T1000 (cell line): ENCODE measurements at places on chromosomes 5 and 9.
A peak's percentile ranks its signal among the peaks of the same experiment; 100 is the strongest.

- DNase-seq = no peak
Measured at GRCh38 chr5:65364907-65365306, 116.8 kb downstream of the ADAMTS6 start.

DNA sequence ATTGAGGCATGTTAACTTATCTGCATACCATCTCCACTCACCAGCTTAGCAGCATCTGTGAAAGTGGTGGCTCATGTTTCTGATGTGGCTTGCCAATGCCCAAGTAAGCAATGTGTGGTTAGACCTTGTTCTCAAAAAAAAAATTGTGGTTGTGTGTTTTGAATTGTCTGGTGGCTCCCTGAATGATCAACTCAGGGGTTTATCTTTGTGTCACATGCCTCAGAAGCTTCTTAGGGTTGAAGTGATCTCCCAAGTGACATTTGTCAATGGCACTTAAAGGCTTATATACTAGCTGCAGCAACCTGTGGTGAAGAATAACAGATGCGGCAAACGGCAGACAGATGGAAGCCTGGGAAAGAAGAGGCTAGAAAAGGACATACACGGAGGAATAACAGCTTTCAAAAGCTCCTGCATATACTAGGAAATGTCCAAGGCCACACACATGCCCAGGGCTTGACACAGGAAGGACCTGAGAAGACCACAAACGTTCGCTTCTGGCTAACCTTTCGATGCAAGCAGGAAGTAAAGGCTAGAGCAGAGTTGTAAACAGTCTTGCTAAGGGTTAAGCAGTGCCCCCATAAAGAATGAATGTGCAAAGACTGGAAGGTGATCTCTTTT is 42.2 kb upstream of the FSD1L start:
- DNase-seq = no peak

- no peak for DNase-seq
Measured at GRCh38 chr5:65803699-65804391, 81.8 kb downstream of the NLN start.

DNA sequence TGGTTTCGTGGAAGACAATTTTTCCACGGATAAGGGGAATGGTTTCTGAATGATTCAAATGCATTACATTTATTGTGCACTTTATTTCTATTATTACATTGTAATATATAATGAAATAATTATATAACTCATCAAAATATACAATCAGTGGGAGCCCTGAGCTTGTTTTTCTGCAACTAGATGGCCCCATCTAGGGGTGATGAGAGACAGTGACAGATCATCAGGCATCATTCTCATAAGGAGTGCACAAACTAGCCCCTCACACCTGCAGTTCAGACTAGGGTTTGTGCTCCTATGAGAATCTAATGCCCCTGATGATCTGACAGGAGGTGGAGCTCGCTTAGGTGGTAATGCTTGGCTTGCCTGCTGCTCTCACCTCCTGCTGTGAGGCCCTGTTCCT is 6.4 kb downstream of the ISCA1 start:
- DNase-seq = no peak

- no peak for DNase-seq
Measured at GRCh38 chr9:134399435-134400056, 73.3 kb downstream of the RXRA start.

DNA sequence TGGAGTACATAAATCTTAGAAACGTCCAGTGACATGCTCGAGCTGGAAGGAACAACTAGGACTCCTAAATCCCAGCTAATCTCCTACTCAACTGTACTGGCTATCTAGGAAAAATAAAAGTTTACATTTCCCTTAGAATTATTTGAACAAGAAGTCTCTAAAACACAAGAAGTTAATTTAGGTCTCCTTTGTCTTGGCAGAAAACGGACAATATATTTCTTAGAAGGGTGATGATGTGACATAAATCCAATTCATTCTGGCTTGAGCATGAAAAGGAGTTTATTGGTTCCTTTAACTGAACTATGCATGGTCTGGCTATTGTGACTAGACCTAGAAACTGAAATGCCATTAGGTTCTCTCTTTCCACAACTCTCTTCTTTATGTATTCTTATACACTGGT is 1242.2 kb upstream of the DMAC1 start:
- no peak for DNase-seq

DNA sequence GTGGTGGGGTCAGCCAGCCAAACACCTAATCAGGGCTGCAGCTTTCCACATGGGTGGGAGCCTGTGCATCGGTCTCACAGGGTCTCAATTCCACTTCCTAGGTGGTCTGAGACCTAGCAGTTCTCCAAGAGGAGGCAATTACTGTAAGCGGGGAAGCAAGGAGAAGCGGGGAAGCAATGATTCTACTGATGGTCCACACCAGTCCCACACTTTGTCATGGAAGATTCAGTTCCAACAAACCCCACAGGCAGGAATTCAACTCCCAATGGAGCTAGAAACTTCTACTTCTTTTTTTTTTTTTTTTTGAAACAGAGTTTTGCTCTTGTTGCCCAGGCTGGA is 158.7 kb upstream of the RAI14 start:
- DNase-seq = no peak

DNA sequence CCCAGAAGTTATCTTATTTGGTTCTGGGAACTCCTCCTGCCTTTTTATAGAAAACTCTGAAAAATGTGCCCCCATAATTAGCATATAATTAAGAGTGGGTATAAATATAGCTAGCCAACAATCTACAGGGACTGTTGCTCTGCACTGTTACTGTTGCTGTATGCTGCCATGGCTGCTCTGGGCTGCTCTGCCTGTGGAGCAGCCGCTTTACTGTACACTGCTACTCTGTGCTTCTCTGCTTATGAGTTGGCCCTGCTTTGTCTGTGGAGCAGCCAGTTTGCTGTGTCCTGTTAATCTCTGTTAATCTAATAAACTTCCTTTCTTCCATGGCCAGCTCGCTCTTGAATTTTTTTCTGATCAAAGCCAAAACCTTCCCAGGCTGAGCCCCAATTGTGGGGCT is 2244.0 kb upstream of the ACO1 start:
- DNase-seq = no peak

DNA sequence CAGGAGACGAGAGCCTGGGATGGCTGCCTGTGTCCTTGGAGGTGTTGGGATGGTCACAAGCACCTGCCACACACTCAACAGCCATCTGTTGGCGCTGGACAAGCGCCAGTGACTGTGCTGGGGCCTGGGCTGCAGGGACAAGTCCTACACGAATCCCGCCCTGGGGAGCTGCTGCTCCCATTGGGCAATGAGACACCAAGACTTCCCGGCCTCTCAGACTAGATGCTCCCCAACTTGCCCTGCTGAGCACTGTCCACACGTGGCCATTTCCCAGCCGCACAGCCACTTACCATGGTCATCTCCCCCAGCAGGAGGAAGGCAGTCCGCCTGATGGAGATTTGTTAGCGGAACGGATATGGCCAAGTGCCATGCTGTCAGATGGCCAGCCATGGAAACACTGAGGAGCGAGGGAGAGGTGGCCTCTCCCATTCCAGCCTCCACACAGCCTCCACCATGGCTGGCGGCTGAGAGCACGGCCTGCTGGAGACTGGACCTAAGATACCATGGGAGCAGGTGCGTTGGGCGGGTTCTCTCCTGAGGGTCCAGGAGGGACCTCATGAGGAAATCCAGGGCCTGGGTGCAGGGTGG is 43.9 kb downstream of the PRRT1B start:
- DNase-seq = no peak

DNA sequence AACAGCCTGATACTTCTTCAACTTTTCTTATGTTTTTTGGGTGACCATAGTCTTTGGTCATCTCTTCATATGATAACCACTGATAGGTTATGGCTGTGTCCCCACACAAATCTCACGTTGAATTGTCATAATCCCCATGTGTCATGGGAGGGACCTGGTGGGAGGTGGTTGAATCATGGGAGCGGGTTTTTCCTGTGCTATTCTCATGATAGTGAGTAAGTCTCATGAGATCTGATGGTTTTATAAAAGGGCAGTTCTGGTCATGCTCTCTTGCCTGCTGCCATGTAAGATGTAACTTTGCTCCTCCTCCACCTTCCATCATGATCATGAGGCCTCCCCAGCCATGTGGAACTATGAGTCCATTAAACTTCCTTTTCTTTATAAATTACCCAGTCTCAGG is 8.7 kb downstream of the RHOBTB3 start:
- no peak for DNase-seq

DNA sequence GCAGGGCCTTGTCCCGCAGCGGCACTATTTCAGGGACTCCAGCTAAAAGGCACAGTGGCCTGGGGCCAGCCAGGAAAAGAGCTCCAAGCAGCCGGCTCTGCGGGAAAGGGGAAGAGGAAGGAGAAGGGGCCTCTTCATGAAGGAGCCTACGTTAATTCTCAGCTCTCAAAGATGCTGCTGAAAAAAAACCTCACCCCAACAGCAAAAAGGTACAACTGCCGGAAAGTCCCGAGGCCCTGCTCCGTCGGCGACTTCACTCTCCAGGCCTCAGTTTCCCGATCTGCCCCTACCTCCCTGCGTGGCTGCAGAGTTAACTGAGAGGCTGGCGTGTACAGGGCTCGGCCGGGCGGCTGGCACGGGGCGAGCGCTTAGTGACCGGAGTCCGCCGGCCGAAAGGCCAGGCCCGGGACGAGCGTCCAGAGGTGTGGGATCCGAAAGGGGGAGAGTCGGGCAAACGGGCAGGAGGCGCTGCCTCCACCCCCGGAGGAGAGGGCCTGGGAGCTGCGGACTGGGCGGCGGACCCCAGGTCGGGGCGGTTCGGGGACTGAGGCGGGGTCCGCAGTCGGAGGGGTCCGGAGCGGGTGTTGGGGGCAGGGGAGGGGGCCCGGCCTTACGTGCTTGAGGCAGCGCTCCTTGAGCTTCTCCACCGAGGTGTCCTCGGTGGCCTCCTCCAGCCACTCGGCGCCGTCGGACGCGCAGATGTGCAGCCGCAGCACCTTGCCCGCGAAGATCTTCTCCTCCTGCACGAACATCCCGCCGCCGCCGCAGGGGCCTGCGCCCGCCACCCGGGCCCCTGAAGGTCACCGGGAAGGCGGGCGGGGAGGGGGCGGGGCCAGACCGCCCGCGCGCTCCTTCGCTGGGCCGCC is 529 bp downstream of the UBAC1 start:
- DNase-seq = no peak

DNA sequence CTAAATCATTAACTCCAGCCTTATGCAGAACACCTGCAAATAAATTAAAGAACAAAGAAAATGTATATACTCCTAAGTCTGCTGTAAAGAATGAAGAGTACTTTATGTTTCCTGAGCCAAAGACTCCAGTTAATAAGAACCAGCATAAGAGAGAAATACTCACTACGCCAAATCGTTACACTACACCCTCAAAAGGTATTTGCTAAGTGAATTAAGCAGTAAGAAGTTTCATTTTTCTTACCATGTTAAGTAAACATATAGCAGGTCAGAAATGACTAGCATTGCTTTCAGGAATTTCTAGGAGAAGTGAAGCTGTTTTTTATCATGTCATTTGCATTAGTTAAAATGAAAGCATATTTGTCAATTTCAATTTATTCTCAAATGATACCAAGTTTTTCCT is 92.7 kb downstream of the MELK start:
- DNase-seq = no peak

DNA sequence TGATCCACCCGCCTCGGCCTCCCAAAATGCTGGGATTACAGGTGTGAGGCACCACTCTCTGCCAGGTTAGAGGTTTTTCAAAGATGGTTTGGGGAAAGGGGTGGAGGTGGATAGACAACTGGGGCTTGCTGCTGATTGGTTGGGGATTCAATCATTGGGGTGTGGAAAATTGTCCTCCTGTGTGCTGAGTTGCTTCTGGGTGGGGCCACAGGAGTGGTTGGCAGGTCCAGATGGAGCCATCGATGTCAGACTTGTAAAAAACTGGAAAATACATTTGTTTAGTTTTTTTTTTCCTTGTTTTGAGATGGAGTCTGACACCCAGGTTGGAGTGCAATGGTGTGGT is 61.9 kb upstream of the CLINT1 start:
- DNase-seq = no peak

DNA sequence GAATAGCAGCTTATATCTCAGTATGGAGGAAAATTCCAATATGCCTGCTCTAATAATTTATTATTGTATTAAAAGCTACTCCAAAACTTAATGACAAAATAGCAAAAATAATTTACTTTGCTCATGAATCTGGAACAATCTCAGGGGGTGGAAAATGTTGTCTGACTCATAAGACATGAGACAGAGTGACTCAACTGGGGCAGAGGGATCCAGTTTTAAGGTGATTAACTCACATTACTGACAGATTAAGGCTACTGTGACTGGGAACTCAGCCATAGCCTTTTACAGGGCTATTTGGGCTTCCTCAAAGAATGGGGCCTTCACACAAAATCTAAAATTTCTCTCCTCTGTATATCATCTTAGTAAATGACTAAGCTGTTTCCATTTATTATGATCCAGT is 1172.9 kb downstream of the CDH12 start:
- DNase-seq = peak; percentile 7

DNA sequence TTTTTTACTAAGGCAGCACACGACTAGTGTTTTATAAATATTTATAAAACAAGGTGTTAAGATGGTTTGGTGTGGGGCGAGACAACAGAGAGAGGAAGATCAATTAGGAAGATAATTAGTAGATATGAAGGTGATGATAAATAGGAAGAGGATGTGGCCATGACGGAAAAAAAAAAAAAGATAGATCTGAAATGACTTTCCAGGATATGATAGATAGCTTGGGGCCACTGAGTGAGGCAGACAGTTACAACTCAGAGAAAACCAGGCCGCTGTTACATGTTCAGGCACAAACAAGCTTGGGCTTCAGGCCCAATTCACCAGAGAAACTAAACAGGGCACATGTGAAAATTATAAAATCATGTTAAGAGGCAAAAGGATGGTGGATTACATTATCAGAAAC is 43.2 kb downstream of the KIAA0825 start:
- no peak for DNase-seq

- no peak for DNase-seq
Measured at GRCh38 chr9:97528529-97529230, 27.2 kb downstream of the TMOD1 start.

DNA sequence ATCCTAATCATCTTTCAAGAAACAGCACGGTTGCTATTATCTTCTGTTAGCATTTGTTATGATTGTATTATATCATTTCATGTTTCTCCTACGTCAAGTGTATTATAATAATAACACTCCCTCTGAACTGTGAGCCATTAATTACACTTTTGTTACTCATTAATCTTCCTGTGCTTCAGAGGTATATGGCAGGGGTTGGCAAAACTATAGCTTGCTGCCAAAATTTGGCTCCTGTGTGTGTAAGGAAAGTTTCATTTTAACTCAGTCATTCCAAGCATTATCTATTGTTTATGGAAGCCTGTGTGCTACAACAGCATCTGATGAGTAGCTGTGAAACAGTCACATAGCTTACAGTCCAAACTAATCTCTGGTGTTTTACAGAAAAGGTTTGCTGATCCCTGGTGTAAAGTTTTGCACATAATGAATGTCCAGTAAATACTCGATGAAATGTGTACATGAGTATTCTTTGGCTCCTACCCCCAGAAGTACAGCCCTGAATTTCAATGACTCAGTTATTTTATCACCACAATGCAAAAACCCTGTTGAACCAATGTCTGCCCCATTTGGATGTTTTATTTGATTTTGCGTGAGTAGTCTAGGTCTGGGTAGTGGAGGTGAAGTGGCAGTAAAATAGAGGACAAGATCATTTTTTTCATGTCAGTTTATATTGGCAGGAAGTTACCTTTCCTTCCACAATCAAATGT is 648.2 kb downstream of the MAT2B start:
- DNase-seq = no peak
